ENCODE measurements at places on chromosomes 11 and 22. TPM values are rescaled to one million over a fixed set of nuclear protein-coding genes. Genes with fewer than 3 reads are reported as not detected.

The BARX2 gene
- total RNA-seq: not detected

The OR51B5 gene
- not detected for total RNA-seq

The DEPDC5 gene
- total RNA-seq: 16.2 TPM

The DKK3 gene
- total RNA-seq: 0.33 TPM

The CLMP gene
- total RNA-seq: 86.1 TPM

The CAVIN3 gene
- total RNA-seq: 69.9 TPM

The MGAT3 gene
- total RNA-seq: not detected

GRCh38 chr22:27808451-27809225 lies 7.1 kb upstream of the MN1 start:
- H3K27me3 ChIP-seq: no peaks in the 10 kb centered on the region
- DNase-seq: no peak
- no peak overlapping the region for H3K27ac ChIP-seq

DNA sequence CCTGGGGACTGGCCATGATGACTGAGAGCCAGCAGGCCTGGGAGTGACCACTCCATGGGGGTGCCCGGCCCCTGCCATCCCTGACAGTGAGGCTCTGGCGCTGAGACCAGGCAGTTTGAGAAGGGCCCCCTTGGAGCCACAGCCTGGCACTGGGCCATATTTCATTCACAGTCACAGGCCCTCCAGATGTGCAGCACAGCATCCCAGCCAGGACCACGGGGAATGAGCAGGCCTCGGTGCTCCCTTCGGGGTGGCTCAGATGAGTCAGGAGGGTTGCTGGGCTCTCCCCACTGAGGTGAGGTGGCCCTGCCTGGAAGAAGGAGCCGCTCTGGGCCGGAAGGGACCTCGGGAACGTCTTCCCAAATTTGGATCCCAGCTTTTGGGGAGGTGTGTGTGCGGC lies 53.0 kb downstream of the GRAMD4 start:
- H3K27ac ChIP-seq: no peak overlapping the region
- no peaks in the 10 kb centered on the region for H3K27me3 ChIP-seq

DNA sequence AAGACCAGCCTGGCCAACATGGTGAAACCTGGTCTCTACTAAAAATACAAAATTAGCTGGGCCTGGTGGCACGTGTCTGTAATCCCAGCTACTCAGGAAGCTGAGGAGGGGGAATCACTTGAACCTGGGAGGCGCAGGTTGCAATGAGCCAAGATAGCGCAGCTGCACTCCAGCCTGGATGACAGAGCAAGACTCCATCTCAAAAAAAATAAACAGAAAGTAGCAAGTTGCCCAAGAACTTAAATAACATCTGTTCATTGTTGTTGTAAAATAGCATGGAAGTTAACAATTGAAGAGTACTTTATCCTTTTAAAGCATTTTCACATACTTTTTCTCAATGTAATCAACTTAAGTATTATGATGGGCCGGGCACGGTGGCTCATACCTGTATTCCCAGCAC lies 5.7 kb downstream of the AMBRA1 start:
- H3K27me3 ChIP-seq: no peaks in the 10 kb centered on the region
- DNase-seq: no peak
- H3K36me3 ChIP-seq: no peaks in the 10 kb centered on the region
- H3K4me1 ChIP-seq: peaks cover 17% of the 10 kb centered on the region
- no peak overlapping the region for H3K4me3 ChIP-seq

- H3K27ac ChIP-seq: no peak overlapping the region
- H3K36me3 ChIP-seq: peaks cover 6% of the 10 kb centered on the region
- H3K4me1 ChIP-seq: peaks cover 5% of the 10 kb centered on the region
- H3K4me3 ChIP-seq: no peak overlapping the region
Observed at GRCh38 chr22:19784384-19785175, 24.0 kb downstream of the TBX1 start.

GRCh38 chr11:65788821-65789220 lies 2.0 kb downstream of the OVOL1 start:
- H3K27ac ChIP-seq: no peak overlapping the region
- H3K4me3 ChIP-seq: no peak overlapping the region
- H3K4me1 ChIP-seq: peaks cover 7% of the 10 kb centered on the region
- DNase-seq: no peak
- H3K36me3 ChIP-seq: no peaks in the 10 kb centered on the region

- H3K27me3 ChIP-seq: no peaks in the 10 kb centered on the region
- no peaks in the 10 kb centered on the region for H3K36me3 ChIP-seq
- no peak for DNase-seq
Observed at GRCh38 chr11:68843052-68843561, 1.4 kb upstream of the CPT1A start.

DNA sequence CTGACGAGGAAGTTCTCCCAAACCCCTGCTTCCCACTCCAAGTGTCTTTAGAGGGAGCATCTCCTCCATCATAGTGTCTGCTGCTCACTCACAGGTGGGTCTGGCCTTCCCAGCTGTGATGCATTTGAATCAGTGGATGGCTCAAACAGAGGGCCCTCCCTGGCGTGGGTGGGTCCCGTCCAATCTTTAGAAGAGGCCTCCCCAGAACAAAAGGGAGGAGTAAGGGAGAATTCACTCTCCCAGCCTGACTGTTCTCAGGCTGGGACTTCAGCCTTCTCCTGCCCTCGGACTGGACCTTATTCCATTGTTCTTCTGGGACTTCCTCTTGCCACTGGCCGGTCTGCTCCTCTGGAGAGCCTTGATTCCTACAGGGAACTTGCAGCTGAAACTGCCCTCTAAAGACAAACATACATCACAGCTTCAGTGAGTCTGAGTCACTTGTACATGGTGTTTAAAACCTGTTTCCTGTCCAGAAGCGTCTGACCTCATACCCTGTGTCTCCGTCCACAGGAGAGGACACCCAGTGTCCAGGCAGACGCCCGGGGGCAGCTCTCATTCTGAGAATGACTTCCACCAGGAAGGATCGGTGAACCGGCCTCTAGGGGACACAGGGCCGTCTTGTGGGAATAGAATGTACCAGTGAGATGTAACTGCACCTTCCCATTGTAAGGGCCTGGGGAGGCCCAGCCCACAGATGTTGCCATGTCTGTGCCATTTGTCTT lies 234.7 kb downstream of the BRD1 start:
- H3K4me1 ChIP-seq: no peaks in the 10 kb centered on the region
- H3K27ac ChIP-seq: no peak overlapping the region
- no peak for DNase-seq
- no peaks in the 10 kb centered on the region for H3K36me3 ChIP-seq

DNA sequence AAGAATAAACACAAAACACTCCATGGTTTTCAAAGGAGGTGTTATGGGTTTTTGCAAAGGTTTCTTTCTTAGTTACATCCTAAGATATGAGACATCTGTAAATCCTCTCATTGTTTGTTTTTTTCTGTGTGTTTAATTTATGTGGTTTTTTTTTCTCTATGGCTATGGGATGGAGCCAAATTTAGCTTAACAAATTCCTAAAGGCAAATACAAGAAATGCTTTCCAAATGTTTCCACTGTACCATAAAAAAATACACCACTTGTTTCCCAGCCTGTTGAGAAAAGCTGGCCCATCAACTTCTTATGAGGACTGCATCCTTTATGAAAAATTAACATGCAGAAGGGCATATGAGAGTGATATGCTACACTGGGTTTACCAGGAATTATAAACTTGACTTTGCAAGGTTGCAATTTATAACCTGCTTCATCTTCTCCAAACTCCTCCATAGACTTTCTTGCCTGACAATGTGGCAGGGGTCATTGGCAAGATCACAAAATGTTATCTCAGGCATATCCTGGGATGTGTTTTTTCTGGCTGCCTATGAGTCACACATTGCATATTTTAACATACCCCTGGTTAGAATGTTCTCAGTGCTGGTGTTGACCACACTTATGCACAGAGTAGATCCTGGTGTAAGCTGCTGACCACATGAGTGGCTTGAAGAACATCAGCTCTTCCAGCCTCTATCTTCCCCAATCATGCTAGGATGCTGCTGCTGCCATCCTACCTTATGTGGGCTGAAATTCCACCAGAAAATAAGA lies 137.6 kb upstream of the TTC12 start:
- H3K27ac ChIP-seq: no peak overlapping the region
- no peaks in the 10 kb centered on the region for H3K27me3 ChIP-seq
- H3K4me1 ChIP-seq: peaks cover 6% of the 10 kb centered on the region
- peak; percentile 30 for DNase-seq
- H3K4me3 ChIP-seq: no peak overlapping the region

All from MCF 10A (cell line).